Omental fat pad (tissue), 4 donors: ENCODE measurements at places on chromosomes 6 and 20.

DNA sequence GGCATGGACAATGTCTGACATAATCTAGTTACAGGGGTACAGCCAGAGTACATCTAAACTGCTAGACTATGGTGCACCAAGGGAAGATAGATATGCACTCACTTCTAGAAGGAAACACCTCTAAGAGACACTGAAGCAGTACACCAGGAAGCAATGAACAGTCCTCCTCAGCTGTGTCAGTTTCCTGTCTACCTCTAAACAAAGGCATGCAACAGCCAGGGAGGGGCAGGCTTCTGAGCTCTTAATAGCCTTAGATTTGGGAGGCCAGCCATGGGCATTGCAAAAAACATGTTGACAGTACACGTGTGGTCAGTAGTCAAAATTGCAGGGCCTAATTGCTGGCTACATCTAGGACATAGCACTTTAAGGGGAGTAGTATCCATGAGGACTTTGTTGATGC is 21.4 kb downstream of the CRYBG1 start:
- DNase-seq, result no peak

GRCh38 chr20:34875642-34876405 is 588 bp upstream of the ACSS2 start:
- DNase-seq, result no peak

GRCh38 chr6:2102966-2103365 is 142.4 kb downstream of the GMDS start:
- DNase-seq, result no peak

DNA sequence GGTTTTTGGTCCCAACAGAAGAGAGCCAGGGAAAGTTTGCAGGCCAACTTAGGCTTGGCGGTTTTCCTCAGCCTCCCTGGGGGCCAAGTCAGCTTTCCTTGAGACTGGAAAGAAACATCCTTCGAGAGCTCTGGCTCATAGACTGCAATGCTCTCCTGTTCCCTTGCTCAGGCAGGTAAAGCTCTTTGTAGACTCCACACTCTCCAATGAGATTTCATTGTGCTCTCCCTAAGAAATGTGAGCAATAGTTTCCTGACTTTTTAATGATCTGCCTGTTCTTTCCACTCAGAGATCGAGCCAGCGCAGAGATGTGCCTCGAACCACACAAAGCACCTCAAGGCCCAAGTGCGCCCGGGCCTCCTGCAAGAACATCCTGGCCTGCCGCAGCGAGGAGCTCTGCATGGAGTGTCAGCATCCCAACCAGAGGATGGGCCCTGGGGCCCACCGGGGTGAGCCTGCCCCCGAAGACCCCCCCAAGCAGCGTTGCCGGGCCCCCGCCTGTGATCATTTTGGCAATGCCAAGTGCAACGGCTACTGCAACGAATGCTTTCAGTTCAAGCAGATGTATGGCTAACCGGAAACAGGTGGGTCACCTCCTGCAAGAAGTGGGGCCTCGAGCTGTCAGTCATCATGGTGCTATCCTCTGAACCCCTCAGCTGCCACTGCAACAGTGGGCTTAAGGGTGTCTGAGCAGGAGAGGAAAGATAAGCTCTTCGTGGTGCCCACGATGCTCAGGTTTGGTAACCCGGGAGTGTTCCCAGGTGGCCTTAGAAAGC is 13.9 kb downstream of the TNFAIP3 start:
- no peak for DNase-seq

GRCh38 chr6:90544741-90545140 is 42.1 kb downstream of the MAP3K7 start:
- DNase-seq, result no peak
